ENCODE measurements at places on chromosomes 3 and 15.

GRCh38 chr3:72050048-72050632, 265.2 kb upstream of the PROK2 start:
- no peak for DNase-seq

DNA sequence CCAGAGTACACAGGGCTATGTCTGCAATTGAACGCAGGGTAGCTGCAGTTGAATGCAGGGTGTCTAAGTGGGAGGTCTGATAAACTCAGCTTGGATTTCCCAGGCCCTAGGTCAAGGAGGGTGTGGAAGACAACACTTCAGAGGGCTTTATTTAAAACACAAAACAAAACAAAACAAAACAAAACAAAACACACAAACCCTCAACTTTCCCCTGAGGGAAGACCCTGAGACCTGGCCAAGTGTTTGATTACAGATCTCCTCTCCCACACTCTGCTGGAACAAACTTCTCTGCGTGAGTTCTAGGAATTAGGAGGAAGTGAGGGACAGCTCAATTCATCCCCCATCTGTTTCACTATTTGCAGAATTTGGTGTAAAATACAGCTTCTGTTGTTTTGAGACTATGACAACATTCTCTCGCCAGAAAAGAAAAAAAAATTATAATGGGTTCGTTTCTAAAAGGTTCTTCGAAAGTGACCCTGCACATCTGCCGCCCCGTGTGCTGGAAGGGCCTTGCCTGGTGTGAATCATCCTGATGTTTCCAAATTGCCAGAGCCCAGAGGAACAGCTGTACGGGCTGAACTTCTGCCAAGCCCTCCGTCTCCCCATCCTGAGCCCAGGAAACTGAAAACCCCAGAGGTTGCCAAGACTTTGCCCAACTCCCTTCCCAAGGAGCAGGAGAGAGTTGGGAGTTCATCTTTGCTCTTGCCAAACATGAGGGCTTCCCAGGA, 73.3 kb upstream of the RAD18 start:
- no peak for DNase-seq

- no peak for DNase-seq
Measured at GRCh38 chr3:101351829-101352228, 31.5 kb upstream of the IMPG2 start.

DNA sequence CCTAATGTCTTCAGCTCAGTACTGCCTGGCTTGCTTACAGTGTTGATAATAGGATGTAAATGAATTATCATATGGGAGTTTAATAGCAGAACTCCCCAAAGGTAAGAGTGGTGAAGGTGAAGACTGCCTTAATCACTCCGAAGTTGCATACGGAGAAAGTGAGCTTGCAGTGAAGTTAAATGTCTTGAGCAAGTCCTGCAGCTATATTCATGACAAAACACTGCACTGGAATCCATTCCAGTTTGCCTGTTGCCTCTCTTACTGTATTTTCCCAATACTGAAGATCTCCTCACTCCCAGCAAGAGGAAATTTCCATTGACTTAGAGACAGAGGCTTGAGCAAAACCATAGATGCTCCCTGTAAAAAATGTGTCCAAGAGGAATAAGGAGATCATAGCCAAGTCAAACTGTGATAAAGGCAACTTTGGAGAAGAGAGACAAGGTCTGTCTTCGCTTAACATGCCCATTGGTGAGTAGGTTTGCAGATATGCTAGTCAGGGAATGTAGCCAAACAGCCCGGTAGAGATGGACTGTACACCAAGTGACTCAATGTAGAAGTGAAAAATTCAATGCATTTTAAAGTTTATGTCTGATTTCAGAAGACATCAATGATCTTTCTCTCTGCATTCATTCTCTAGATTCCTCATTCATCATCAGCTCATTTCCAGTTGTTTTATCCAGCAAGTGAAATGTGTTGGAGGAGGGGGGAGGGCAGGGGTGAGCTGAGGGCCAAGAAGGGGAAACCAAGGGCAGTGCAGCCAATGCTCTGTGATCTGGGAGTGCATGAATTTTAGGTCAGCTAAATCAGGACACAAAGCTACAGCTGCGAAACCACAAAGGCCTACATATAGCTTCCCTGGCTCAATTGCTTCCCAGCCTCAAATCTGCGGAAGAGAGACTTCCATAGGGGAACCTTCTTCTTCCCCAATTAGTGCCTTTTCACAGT, 667.1 kb upstream of the NR2F2 start:
- DNase-seq, result no peak

DNA sequence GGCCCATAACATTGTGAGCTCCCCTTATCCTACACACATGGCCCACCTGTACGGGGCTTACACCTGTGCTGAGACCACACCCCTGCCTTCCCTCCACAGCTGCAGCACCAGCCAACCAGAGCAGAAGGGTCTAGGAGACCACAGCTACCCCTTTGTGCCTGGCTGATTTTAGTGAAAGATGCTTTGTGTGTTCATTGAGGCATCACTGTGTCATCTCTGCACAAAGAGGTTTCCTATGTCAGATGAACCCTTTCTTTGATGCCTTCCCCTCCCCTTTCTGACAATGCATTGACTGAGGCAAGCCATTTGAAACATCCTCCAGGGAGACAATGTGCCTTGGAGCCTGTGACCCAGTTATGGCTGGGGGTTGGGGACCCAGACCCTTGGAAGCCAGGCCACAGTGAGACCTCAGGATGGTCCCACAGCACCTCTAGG, 54.9 kb upstream of the SLC7A14 start:
- no peak for DNase-seq

- DNase-seq, result no peak
Measured at GRCh38 chr15:93709708-93710107, 521.7 kb upstream of the MCTP2 start.

GRCh38 chr3:53026382-53027162, 19.3 kb downstream of the SFMBT1 start:
- no peak for DNase-seq

DNA sequence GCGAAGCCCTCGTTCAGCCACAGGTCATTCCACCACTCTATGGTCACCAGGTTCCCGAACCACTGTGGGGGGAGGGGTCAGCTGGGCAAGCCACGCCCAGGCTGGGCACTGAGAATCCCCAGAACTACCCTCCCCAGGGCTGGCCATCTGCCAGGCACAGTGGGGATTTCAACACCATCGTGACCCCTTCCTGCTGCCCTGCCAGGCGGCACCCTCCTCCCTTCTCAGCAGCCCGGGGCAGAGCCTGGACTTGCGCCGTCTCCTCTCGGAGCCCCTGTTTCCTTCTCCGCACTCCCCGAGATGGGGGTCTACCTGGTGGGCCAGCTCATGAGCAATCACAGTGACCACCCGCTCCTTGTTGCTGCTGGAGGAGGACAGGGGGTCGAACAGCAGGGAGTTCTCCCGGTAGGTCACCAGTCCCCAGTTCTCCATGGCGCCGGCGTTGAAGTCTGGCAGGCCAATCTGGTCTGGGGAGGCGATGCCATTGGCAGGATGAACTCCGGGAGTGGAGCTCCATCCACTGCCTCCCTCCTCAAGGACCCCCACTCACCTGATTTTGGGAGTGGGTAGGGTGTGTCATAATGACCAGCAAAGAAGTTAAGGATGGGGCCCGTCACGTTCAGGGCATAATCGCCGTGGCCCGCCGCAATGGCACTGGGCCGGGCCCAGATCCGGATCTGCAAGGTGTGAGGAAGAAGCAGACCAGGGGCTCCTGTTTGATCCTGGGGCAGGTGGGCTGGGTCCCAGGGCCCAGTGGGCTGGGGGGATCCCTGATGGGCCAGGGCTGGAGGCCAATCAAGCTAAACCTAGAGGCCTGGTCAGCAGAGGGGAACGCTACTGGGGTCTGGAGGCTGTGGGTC, 10.5 kb downstream of the ANPEP start:
- no peak for DNase-seq
